ENCODE measurements at places on chromosomes 4 and X.

GRCh38 chr4:56931924-56932323 lies 24.2 kb downstream of the REST start:
- no peak for DNase-seq

GRCh38 chr4:53378171-53378482 lies 686 bp downstream of the FIP1L1 start:
- no peak for DNase-seq

- peak; percentile 58 for DNase-seq
These were observed 37.9 kb upstream of the FSTL5 start for GRCh38 chr4:162201673-162202072.

DNA sequence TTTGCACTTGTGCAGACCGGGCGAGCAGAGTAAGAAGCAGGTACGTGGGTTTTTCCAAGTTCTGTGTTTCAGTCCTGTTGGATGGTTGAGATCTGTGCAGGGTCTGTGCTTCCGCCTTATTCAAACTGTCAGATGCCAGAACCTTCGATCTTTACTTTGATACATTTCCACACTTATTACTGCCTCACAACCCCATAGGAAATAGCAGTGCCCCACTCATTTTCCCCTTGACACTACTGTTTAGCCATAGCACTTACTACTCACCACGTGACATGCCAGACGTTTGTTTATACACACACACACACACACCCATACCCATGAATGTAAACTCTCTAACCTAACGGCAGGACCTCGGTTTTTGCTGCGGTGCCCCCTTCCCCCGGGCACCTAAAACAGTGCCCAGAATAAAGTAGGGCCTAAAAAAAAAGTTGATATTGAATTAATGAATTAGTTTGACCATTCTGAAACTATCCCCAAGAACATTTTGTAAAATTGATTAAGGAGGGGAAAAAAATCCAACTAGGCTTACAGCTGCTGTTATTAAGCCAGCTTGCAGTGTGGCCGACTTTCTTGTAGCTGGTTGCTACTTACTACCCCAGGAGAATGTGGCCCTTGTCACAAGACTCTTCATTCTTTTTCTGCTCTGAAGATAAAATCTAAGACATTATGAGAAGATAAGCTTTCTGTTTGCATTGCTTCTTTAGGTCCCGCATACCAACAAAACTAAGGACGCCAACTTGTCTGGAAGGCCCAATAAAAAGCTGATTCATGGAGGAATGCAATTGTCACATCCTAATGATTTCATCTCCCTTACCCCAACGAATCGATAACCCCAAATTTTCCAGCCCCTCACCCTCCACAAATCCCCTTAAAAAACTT lies 704 bp upstream of the SEPSECS start:
- DNase-seq: peak; percentile 62

GRCh38 chr4:140876615-140877364 lies 120.6 kb upstream of the TBC1D9 start:
- DNase-seq: no peak

Measured in ELR (cell line).